ENCODE measurements at places on chromosomes 7 and 10.
A peak's percentile ranks its signal among the peaks of the same experiment; 100 is the strongest.

GRCh38 chr7:44292876-44293560 lies 32.4 kb downstream of the CAMK2B start:
- no peaks in the 10 kb centered on the region for H3K27me3 ChIP-seq
- no peak overlapping the region for H3K4me3 ChIP-seq
- no peak for DNase-seq
- peak overlapping the region; percentile 84 for H3K27ac ChIP-seq

DNA sequence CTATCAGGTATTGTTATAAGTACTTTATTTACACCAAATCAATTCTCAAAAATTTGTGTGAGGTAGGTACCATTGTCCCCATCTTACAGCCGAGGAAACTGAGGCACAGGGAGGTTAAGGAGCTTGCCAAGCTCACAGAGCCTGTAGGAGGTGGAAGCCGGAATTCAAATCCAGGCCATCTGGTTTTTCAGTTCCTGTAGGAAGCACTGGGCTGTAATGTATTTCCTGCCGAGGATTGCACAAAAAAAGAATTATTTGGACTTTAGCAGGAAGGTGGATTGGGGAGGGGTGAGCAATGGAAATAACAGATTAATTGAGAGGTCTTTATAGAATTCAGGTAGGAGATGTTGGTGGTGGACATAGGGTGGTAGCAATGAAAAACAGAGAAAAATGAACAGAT lies 315.3 kb upstream of the AUTS2 start:
- no peak overlapping the region for H3K4me3 ChIP-seq
- peaks cover 5% of the 10 kb centered on the region for H3K4me1 ChIP-seq
- H3K27me3 ChIP-seq, result no peaks in the 10 kb centered on the region
- no peak for DNase-seq

DNA sequence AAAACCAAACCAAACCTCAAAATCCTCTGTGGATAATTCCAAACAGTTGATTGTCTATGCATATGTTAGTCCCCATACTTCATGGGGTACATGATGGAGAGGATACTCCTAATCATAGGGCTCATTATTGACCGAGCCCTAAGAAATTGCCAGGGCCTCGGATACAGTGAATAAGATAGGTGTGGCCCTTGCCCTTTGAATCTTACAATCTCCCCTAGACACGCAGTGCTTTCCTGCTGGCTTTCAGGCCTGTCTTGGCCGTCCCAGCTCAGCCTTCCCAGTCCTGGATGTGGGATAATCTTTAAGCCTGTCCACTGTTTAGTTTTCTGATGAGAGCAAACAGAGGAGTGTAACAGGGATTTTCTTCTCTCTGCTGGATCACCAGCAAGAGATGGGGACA lies 161.8 kb downstream of the TMEM178B start:
- no peak for DNase-seq
- no peak overlapping the region for H3K4me3 ChIP-seq
- H3K4me1 ChIP-seq, result no peaks in the 10 kb centered on the region
- no peaks in the 10 kb centered on the region for H3K36me3 ChIP-seq
- no peak overlapping the region for H3K27ac ChIP-seq
- no peaks in the 10 kb centered on the region for H3K27me3 ChIP-seq

DNA sequence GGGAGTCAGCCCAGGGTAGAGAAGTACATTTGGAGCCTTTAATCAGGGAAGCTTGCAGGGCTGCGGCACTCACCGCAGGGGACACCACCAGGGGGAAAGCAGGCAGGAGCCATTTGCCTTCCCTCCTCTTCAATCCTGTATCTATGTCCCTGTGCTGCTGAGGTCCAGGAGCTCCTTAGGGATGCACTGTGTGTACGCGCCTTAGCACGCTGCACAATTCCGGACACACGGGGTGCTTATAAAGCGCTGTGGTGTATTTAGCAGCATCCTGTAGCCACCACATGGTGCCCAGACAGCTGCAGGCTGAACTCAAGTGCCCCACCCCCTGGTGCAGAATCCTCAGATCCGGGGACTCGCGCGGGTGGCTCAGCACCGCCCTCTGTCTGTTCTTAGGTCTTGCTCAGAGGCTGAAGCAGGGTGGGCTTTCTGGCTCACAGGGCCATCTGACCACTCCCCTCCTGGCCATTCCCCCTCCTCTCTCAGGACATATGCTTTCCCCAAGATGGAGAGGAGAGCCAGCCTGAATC lies 421.4 kb downstream of the SDK1 start:
- no peak for DNase-seq
- H3K4me3 ChIP-seq, result no peak overlapping the region
- no peaks in the 10 kb centered on the region for H3K36me3 ChIP-seq
- H3K27me3 ChIP-seq, result no peaks in the 10 kb centered on the region

DNA sequence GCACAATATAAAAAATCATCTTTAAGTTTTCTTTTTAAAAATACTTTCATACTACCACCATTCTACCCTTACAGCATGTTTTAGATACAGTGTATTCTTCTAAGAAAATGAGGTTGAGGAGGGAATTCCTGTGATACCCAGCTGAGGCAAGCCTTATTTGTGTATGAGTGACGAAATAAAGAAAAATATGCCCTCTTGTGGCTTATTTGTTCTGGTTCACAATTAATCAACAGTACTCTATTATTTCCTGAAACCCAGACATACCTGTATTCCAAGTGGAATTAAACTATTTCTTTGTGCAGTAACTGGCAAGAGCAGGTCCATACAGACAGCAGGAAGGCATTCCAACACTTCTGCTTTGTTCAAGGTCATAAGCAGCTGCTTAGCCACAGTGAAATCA lies 4.5 kb upstream of the SEMA3D start:
- no peak overlapping the region for H3K4me3 ChIP-seq
- no peaks in the 10 kb centered on the region for H3K36me3 ChIP-seq
- H3K27ac ChIP-seq, result no peak overlapping the region
- no peak for DNase-seq

All from heart left ventricle (tissue), 16 donors.